NCI-H2081 treated with DMSO at 0.1 percent for 48 hours (cell line): ENCODE measurements at places on chromosomes 6 and 20.

- no peak for DNase-seq
These were observed 1.1 kb downstream of the PERP start for GRCh38 chr6:138105880-138106664.

GRCh38 chr6:97437087-97437486 lies 154.1 kb upstream of the MMS22L start:
- no peak for DNase-seq

GRCh38 chr6:518218-518617 lies 126.7 kb downstream of the IRF4 start:
- no peak for DNase-seq

GRCh38 chr6:159094444-159095252 lies 49.9 kb upstream of the TAGAP start:
- DNase-seq: no peak

- no peak for DNase-seq
These were observed 226.8 kb downstream of the TMEM242 start for GRCh38 chr6:157096522-157096921.
